ENCODE measurements at places on chromosomes 12 and 14.

DNA sequence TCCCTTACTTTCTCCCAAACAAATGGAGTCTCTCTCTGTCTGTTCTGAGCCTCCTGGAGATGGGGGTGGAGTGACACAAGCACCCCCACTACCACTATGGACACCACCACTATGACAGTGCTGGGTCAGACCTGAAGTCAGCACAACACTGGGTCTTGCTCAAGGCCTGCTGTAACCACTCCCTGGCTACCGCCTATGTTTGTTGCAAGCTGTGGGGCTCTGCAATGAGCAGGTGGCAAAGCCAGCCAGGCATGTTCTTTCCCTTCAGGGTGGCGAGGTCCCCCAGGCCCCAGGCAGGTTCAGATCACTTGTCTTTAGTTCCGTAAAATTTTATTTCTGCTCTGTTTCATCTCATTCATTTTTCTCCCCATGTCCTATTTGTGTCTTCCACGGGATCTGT lies 349.8 kb downstream of the TMEM121 start:
- DNase-seq = no peak

GRCh38 chr12:39830852-39831520 lies 211.4 kb upstream of the ABCD2 start:
- DNase-seq = no peak

DNA sequence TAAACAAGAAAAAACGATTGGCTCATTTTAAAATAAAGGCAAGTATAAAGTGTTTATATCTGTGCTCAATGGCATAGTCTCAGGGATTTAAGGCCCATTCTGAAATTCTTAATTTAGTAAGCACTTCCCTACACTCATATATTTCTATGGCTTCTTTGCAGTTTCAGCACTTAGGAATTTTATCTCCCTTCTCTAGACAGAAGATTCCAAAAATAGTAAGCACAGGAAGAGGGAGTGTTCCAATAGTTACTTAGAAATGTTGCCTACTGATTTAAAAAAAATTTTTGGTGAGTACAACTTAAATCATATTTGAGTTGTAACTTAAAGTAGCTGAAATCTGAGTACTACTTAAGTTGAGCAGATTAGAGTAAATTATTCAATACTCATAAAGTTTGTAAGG lies 19.8 kb downstream of the INSM2 start:
- DNase-seq = no peak

DNA sequence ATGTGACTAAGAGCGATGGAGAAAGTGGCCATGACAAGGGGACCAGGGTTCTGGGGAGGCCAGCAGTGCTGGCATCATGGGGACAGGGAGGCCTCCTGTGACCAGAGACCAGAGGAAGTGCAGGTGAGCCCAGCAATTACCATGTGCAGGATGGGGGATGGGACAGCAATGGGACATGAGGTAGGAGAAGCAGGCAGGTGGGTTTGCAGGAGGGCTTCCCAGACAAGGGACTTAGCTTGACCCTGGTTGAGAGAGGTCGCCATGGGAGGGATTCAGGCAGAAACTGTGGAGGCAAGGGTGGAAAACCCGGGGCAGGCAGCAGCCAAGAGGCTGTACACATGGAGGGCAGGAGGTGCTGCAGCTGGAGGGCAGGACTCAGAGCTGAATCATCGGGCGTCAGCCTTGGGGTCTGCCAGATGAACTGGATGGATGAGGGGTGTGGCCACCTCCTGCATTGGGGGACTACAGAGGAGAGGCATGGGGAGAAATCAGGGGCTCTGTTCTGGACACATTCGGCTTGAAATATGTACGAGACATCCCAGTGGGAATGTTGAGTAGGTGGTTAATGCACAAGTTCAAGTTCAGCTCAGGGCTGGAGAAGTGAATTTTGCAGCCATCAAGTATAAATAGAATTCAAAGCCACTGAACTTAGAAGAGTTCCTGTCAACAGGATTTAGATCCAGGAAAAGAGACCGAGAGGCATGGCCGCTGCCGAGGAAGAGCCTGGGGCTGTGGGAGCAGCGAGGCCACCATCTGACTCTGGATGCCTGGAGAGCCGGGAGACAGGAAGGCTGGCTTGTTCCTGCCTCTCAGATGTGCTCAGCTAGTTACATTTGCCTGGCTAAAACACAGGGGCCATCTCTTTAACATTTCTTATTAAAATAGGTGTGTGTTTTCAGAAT lies 36.6 kb downstream of the SFSWAP start:
- DNase-seq = no peak

DNA sequence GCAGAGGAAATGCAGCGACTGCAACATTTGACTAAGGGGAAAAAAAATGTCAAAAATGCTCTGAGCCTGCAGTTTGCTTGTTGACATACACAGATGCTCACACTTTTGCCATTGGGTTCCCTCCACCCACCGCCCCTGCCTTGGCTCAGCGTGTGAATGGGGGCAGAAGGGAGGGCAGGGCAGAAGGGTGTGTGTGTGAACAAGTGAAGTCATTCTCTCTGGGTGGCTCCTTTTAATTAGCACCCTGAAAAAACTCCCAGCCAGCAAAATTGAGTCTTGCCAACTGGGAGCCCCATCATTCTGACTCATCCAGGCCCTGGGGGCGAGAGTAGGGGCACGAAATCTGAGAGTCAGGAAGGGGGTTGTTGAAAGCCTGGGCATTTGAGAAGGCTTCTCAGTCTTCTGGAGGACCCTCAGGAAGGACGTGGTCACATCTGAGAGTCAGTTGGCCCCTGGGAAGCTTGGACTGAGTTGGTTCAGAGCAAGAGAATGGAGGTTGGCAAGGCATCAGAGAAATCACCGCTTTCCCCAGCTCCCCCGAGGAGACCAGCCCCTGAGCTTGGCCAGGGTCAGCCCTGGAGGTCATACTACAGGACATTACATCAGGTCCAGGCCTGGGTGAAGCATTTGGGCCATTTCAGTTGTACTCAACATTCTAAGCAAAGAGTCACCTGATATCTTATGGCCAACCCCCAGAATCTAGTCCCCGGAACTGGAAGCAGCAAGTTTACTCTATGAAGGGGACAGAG lies 22.7 kb upstream of the KRT78 start:
- peak; percentile 73 for DNase-seq

DNA sequence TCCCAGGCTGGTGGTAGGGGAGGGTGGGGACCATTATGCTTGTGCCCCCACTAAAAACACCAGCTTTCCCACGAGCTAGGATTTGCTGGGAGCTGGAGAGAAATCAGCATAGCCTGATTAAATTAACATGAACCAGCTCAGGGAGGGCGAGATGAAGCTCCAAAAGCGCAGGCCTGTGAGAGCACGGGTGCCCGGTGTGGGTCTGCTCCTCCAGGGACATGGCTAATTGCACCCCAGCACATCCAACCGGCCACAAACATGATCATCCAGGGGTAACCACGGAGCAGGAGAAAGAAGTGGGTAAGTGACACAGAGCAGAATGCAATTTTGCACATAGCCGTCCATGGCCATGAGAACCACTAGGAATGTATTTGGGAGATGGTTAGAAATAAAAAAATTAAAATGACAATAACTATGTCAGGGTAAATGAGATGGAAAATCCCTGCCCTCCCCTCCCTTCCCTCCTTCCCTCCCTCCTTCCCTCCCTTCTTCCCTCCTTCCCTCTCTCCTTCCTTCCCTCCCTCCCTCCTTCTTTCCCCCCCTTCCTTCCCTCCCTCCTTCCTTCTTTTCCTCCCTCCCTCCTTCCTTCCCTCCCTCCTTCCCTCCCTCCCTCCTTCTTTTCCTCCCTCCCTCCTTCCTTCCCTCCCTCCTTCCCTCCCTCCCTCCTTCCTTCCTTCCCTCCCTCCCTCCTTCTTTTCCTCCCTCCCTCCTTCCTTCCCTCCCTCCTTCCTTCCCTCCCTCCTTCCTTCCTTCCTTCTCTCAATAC lies 26.9 kb downstream of the CLMN start:
- no peak for DNase-seq

DNA sequence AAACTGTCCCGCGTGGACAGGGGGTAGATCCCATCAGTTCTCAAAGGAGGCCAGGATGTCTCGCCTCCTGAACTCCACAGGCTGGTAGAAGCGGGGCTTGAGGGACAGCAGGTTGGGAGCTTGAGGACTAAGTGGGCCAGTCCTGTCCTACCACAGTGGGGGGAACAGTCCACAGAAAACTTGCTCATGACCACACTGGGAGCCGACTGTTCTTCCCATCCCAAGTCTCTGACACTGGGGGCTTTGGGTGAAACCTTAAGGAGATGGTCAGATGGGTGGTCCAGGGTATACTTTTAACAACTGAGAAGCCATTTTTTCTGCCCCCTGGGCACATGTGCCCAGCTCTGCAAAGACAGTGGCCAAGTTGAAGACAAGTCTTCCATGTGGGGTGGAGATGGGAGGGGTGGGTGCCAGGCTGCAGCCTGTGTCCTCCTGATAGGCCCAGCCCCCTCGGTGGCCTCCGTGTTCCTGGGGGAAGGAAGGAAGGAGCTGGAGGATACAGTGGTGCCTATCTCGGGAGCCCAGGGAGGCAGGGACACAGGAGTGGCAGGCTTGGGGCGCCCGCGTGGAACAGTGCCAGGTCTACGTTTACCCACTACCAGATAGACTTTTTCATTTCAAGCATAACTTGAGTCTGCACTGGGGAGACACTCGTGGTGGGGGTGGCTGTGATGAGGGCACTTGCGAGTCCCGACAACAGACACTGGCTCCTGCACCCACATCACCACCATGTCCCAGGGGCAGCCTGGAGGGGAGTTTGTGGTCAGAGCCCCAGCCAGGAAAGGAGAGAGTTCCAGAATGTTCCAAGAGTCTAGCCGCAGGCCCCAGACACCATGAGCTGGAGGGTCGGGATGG lies 14.7 kb downstream of the RHOF start:
- no peak for DNase-seq

GRCh38 chr14:21852775-21853174 lies 179.2 kb upstream of the OR4E1 start:
- DNase-seq = no peak

GRCh38 chr14:103109535-103110441 lies 13.5 kb upstream of the TNFAIP2 start:
- DNase-seq = no peak

DNA sequence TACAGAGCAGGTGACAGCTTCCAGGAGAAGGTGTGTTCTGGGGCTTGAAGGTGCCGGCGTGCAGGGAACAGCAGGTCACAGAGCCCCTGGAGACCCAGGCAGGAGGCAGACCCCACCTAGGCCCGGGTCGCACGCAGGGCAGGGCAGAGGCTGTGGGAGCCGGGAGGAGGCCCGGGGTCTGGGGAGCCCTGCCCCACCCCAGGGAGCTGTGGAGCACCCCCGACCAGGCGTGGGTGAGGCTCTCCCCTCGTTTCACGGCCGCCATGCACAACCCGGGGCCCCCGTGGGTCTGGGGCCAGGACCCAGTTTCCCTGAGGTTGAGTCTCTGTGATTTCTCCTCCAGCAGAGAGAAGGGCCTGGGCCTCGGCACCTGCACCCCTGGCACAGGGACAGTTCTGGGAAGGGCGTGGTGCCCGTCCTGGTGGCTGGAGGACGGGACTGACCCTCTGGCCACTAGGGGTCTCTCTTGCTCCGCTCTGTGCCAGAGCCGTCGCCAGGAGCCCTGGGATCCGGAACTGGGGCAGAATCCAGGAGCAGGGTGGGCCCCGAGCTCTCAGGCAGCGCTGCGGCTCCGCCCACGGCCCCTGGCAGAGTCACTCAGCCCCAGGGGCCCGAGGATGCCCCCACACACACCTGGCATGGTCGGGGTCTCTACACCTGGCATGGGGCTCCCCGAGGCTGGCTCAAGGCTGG lies 75.2 kb upstream of the FBRSL1 start:
- DNase-seq = no peak

- DNase-seq = no peak
Measured at GRCh38 chr12:45850302-45850701, 120.8 kb downstream of the ARID2 start.

DNA sequence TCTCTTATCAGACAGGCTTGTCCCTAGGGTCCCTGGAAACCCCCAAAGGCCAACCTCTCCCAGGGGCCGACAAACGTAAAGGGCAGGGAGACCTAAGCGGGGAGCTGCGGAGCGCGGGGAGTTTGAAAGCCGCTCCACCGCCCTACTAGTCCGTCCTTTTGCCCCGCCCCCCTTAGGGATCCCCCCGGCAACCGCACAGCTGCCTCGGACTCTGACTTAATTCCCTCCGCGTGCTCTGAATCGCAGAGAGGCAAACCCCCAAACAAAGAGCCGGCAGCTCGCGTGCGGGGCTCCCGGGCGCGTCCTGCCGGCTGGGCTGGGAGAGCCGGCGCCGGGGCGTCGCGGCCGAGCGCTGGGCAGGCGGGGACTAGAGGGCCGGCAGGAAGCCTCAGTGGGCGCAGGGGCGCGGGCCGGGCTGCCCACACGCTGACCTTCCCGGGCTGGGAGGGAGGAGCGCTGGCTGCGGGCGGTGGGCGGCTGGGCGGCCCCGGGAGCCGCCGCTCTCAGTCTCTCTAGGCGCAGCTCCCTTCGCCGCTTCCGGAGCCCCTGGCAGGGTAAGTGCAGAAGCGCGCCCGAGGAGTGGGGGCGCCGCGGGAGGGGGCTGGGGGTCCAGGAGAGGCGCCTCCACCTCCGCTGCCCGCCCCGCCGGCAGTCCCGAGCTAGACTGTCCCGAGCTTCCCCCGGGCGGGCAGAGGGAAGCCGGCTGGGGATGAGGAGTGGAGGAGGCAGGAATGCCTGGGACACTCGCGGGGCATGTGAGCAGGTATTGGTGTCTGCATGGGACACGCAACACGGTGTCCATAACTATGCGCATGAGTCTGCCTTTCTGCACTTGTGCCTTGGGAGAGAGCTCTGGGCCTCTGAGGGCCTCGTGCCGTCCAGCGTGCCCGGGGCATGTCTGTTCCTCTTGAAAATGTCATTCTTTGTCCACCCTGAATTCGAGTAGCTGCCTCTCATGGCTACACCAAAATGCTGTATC lies at the start of gene TSPAN11:
Gene TSPAN11, plus strand, starts transcription at position 506 of the 979 bp plus-strand sequence. CDS start 27,244 bp downstream, outside the sequence.
- no peak for DNase-seq

DNA sequence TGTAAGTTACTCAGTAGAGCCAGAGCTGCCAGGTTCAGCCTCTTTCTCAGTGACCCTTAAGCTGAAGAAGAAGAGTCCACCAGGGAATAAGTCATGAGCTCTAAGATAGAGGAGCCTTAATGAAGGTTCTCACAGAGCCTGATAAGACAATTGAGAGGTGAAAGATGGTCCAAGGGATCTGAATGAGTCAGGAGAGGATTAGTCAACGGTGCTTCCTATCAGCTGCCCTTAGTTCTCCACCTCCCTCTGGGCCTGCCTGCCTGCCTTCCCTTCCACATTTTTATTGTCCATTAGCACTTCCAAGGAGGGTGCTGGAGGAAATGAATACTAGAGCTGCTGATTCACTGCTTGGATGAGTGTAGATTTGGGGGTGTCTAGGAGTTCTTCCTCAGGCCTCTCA lies 161.7 kb upstream of the RMST start:
- DNase-seq = no peak

GRCh38 chr14:96275177-96276112 lies 19.4 kb downstream of the BDKRB1 start:
- peak; percentile 31 for DNase-seq

- DNase-seq = no peak
Measured at GRCh38 chr12:102885043-102885932, 31.8 kb downstream of the PAH start.

DNA sequence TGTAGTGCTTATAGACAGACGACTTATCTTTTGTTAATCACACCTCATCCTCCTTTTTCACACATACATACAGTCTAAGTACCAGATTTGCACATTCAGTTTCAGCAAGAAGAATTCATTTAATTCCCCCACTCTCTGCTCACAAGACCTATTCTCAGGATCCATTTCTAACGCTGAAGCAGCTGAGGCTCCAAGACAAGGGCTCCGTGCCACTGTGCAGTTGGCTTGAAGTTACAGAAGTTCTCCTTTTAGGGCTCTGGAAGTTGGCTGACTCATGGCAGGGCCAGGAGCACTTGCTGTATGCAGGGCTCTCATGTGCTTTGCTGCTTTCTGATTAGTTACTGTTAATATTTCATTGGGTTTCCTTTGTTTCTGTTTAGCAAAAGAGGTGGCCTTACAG lies 1566.9 kb upstream of the TMEM132C start:
- DNase-seq = no peak
